ENCODE measurements at places on chromosomes 7 and 10.

DNA sequence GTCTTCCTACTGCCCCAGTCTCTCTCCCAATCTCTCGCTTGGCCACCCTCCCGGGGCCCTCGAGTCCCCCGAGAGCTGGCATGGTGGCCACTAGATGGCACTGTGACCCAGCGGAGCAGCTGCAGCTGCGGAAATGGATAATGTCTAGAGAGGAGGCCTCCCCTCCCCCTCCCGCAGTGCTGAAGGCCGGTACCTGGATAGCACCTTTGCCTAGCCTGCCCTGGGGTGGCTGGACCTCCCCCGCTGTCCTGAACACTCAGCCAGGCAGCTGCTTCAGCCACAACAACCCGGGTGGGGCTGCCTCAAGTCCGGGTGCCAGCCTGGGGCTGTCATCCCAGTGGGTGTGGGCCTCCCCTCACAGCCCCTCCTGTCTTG is 65.2 kb downstream of the GOLGA7B start:
- peak; percentile 28 for DNase-seq

GRCh38 chr7:1925349-1925748 is 255.3 kb downstream of the ELFN1 start:
- no peak for DNase-seq

GRCh38 chr10:71864911-71865361 is 13.9 kb upstream of the PSAP start:
- DNase-seq, result no peak

DNA sequence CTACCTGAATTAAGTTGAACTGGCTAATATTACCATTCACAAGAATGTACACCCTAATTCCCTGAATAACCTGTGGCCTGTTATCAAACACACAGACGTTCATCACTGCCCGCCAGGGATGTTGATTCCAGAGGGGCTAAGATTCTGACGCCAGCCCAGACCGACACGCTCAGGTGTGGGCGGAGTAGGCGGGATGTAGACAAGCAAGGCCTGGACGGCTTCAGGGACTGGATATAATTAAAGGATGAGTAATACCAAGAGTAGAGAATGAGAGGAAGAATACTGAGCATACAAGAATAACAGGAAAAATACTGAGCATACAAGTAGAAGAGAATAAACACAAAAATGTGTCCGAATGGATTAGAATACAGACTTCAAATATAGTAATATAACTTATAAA is 29.0 kb downstream of the CUBN start:
- DNase-seq, result no peak

GRCh38 chr7:68041554-68041953 is 1044.9 kb downstream of the TYW1 start:
- DNase-seq, result no peak

DNA sequence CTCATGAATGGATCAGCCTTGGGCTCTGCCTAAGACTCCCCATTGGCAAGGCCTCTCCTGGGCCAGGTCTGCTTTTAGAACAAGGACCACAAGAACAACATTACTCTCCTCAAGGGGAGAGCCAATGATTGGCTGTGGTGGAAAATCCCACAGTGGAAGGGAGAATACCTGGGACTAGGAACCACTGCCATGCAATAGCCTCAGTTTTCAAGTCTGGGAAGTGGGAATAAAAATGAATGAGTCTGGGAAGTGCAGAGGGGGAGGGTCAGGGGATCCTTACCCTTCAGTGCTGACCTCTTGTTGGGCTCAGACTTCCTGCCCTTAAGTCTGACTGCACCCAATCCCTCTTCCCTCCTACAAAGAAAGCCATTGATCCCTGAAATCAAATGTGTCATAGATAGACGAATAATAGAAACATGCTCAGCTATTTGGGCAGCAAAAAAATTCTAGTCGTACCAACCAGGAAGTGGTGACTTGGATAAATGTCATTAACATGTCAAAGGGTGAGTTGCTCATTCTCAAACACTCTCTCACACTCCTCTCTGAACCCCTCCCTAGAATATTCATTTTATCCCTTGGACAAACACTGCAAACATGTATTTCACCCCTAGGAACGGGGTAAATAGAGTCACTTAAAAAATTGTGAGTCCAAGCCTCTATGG is 123.6 kb downstream of the SH3PXD2A start:
- DNase-seq, result no peak

Measured in muscle of arm (tissue), 14 donors.